ENCODE measurements at places on chromosomes 2 and 18.

DNA sequence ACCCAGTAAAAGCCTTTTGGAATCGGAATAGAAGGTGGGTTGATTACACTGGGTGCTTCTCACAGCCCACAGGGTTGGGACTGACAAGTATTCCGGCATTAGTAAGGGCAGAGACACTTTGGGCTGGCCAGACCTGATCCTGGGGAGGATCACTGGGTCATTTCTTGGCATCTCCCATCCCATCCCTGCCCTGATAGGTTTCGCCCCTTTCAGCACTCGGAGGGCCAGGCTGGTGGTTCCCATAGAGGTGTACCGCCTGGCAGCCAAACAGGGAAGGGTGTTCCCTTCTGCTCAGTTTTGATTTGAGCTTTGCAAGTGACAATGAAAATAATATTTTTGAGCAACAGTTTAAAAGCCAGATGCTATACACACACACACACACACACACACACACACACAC lies 37.3 kb downstream of the CYP1B1 start:
- no peak for DNase-seq

GRCh38 chr2:157540102-157540501 lies 88.6 kb downstream of the ACVR1C start:
- DNase-seq, result no peak

- DNase-seq, result no peak
These were observed 1.1 kb upstream of the TET3 start for GRCh38 chr2:73983322-73984202.

GRCh38 chr2:174916270-174916930 lies 88.8 kb downstream of the CHN1 start:
- no peak for DNase-seq

DNA sequence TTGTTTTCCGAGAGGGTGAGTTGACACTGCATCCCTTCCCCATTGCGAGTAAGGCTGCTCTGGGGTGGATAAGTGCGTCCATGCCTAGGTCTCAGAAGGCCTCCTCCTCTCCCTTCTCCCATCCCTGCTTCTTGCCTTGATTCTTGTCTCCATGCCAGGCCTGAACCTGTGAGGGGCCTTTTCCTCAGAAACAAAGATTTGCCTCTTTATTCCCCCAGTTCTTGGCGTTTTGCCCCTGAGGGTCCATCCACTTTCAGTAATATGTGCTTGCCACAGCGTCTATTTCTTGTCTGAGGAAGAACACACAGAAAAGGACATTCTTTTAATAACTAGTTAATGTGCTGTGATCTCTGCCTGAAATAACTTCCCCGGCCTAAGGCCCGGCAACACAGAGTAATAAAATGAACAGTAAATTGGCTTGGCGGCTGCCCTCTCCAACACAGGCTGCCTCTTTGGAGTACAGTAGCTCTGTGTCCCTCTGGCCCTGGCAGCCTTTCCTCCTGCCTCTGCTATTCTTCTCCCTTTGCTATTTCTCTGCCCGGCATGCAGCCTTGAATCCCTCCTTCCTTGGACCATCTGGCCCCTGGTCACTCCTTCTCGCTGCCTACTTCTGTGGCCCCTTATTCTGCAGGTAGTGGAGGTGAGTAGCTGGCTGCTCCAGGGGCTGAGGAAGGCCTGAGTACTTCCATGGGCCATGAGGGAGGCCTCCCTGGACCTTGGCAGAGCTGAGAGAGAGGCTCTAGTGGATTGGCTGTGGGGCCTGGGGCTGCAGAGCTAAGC lies 4.4 kb downstream of the EHD3 start:
- DNase-seq, result no peak

DNA sequence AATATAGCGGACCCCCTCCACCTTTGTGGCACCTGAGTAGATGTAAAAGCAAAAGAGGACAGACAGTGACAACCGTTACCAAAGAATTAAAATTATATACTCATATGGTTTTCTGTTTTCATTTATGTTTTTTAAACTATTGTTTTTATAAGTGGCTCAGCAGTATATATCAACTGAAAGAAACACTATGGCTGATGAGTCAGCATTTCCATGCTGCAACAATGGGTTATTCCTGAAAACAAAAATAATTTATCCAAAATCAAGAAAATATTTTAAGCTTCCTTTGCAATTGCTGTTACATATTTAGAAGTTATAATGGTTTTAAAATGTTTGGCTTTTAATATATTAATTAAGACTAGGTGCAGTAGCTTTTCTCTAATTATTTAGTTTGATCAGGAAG lies 17.7 kb downstream of the MRPS9 start:
- DNase-seq, result no peak

DNA sequence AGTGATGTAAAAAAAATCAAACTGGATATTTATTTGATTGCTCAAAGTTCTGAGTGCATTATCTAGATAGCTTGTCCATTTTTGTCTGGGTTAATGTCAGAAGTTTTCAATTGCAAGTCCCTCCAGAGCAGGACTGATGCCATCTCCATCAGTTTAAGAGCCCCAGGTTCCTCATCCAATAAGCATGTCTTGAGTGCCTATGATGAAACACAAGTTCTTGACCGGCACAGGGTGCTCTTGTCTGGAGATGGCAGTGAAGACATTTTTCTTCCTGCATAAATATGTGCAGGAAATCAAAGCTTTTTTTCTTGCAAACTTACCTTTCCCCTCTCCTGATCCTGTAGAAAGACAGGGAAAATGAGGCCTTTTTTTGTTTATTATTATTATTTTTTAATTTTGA lies 31.9 kb downstream of the CAVIN2 start:
- no peak for DNase-seq

DNA sequence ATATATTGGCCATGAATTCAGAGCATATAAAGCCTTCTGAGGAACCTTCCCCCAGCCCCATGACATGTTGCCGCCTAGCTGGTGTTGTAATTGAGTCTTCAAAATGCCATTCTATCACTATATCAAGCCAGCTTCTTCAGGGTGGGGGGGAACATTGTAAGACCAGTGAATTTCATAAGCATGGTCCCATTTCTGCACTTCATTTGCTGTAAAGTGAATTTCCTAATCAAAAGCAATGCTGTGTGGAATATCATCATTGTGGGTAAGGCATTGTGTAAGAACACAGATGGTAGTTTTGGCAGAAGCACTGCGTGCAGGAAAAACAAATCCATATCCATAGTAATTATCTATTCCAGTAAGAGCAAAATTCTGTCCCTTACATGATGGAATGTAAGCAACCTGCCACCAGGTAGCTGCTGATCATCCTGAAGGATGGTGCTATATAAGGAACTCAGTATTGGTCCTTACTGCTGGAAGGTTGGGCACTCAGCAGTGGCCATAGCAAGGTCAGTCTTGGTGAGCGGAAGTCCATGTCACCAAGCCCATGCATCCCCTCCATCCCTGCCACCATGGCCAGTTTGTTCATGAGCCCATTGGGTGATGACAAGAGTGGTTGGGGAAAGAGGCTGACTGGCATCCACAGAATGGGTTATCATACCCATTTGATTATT lies 159.4 kb downstream of the COPS8 start:
- DNase-seq, result no peak

DNA sequence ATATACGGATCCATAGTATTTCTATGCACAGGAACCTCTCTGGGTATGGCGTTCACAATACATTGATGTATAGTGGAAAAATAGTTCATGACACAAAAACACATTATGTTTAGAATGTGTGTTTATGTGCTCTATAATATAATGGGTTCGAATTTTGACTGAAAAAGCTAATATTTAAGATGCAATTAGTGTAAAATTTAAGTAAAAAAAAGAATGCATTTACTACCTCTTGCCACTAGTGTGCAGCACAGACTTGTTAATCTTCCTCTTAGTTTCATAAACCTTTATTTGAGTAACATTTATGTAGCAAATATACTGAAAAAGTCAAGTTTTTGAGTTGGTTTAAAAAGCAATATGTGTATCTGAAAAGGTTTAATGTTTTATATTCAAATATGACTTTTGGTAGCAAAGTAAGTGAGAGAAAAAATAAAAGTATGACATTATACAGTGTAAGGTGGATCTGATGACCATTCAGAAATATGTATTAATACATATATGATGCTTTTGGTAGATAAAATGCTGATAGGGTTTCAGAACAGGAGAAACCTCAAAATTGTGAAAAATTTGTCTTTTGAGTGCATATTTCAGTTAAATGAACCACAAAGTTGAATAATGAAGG lies 49.4 kb downstream of the CCDC102B start:
- no peak for DNase-seq

- DNase-seq, result no peak
These were observed 116.0 kb downstream of the LIPG start for GRCh38 chr18:49677762-49678413.

- DNase-seq, result no peak
These were observed 522.0 kb downstream of the PLCL1 start for GRCh38 chr2:198326431-198326830.

- no peak for DNase-seq
These were observed 14.2 kb downstream of the CDK15 start for GRCh38 chr2:201820383-201821007.

DNA sequence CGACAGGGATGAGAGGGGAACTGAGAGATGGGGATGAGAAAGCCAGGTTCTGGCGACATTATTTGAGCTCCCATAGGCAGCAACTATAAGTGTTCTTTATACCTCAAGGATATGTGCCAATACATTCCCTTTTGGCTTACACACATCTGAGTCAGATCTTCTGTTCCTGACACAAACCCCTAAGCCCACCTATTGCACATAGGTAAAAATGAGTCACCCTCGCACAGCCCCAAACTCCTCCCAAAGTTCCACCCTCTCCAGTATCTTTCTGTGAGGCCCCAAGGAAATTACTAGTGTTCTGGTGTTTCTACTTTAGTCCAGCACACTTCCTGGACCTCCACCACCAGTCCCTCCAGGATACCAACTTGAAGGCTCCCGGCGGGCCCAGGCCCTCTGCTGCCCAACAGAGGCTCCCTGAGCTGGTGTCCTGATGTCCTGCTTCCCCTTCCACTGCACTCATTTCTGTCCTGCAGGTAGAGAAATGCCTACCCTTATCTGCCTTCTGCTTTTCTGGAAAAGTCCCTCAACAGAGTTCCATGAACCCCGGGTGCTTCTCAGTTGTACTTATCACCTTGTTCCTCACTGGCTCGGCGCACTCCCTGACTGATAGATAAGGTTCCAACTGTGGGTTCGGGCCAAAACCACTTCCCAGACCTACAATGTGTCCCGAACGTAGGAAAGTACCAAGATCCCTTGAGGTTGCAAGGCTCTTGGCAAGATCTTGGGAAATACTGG lies 125.5 kb downstream of the EN1 start:
- DNase-seq, result no peak
